T-helper 9 cell (primary cell): ENCODE measurements at places on chromosomes 4 and X.

DNA sequence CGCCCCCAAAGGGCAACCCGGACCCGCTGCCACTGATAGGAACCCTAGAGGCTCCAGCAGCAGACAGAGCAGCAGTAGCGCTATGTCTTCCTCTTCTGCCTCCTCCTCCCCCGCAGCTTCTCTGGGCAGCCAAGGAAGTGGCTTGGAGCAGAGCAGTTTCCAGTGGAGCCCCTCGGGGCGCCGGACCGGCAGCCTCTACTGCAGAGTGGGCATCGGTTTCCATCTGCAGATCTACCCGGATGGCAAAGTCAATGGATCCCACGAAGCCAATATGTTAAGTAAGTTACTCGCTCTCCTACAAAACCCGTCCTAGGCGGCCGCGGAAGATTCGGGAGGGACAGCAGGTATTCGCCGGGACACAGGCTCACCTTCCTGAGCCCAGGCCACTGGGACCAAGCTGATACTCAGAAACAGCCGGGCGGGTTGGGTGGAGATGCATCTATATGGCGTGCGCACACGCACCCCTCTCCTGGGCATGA is 477 bp downstream of the FGF5 start:
- DNase-seq = no peak

DNA sequence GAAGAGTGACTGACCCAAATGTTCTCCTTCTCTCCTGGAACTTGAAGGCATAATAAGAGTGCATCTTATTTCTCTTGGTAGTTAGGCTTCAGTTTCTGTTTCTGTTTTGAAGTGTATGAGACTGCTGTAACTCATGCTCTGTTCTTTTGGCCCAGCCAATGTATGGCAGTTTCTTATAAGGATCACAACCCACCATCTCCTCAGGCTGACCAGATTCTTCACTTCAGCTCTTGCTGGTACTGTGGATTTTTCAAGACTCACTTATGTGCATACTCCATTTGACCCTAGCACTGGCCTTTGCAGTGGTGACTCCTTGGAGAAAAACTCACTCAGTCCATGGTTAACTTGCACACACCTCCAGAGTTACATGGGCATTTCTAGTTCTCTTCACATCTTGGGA is 9.6 kb upstream of the YTHDC1 start:
- DNase-seq = no peak

- no peak for DNase-seq
These were observed 81.5 kb downstream of the NHS start for GRCh38 chrX:17456526-17456925.

DNA sequence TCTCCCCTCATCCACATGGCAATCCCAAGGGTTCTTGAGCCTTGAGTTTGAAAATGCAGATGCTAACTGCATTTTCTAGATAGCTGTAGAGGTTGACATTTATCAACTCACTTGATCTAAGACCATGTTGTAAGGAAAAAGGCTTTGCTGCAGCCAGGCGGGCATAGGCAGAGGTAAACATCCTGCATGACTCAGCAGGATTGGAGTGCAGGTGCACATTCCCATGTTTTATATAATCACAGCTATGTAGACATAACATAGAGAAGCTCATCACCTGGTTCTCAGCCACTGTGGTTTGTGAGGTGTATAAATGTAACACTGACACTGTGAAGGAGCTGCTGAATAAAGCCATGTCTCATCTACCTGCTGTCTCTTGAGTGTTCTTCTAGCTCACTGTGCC is 62.3 kb upstream of the PDE5A start:
- DNase-seq = no peak
